ENCODE measurements at places on chromosomes 2 and 18. TPM values are rescaled to one million over a fixed set of nuclear protein-coding genes. Genes with fewer than 3 reads are reported as not detected.

The FHOD3 gene
- total RNA-seq, result 26.0 TPM

The FER1L5 gene
- 0.05 TPM for total RNA-seq

The KCNJ3 gene
- 3.3 TPM for total RNA-seq

The DUSP19 gene
- 9.1 TPM for total RNA-seq

The GREB1 gene
- 15.4 TPM for total RNA-seq

The CCBE1 gene
- 3.0 TPM for total RNA-seq

The RESP18 gene
- not detected for total RNA-seq

The CDH20 gene
- total RNA-seq, result 0.38 TPM

The VIL1 gene
- not detected for total RNA-seq

The DQX1 gene
- not detected for total RNA-seq

The CRYGC gene
- not detected for total RNA-seq

The GKN2 gene
- not detected for total RNA-seq

All from posterior vena cava (tissue), 2 donors.